Activated CD4-positive, alpha-beta T cell treated with anti-CD3 and anti-CD28 coated beads, Interleukin-2, Interleukin-6, amounts not matched to agents 100 ng/mL and 50 ng/mL, durations not matched to agents 16 hours and 8 hours (primary cell): ENCODE measurements at places on chromosomes 2 and 18.
A peak's percentile ranks its signal among the peaks of the same experiment; 100 is the strongest.

GRCh38 chr2:105858868-105859693 lies 114.4 kb downstream of the NCK2 start:
- peak; percentile 53 for DNase-seq

GRCh38 chr2:219987830-219988229 lies 360.4 kb downstream of the SLC4A3 start:
- DNase-seq, result peak; percentile 2

DNA sequence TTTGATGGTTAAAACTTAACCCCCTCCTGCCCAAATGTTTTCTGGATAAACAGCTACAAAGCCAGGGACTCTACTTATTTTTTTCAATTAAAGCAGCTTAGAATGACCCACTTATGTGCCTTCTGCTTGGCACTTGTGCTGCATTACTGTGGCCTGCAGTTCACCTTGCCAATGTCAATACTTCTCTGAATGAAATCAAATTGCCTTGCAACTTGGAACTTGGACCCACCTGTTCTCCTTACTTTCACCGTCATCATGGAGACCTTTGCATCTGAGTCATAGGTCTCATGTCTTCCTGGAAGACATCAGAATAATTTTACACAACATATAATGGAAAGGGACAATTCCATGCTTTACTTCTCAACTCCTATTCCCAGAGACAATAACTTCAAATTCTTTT lies 92.1 kb upstream of the FHL2 start:
- no peak for DNase-seq

GRCh38 chr18:40235836-40236235 lies 1719.2 kb upstream of the PIK3C3 start:
- no peak for DNase-seq

- DNase-seq, result no peak
Observed at GRCh38 chr18:7844017-7844416, 276.9 kb downstream of the PTPRM start.

DNA sequence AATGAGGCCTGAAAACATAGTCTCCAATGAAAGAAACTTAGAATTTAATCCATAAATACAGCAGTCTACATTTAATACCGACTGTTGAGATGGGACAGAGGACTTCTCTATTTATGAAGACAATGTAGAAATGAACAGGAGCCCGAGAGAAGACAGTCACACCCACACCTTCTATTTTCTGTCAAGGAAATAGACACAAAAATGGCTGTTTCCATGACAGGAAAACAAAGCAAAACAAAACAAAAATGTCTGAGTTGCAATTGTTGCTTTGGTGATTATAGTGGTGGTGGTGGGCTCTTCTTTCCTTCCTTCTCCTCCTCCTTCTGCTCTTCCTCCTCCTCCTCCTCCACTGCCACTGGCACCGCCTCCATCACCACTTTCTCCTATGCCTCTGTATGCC lies 72.3 kb upstream of the CCDC68 start:
- no peak for DNase-seq

GRCh38 chr2:101463911-101464641 lies 10.8 kb downstream of the RFX8 start:
- DNase-seq, result no peak

- DNase-seq, result no peak
Observed at GRCh38 chr18:56522816-56523215, 115.6 kb downstream of the TXNL1 start.

DNA sequence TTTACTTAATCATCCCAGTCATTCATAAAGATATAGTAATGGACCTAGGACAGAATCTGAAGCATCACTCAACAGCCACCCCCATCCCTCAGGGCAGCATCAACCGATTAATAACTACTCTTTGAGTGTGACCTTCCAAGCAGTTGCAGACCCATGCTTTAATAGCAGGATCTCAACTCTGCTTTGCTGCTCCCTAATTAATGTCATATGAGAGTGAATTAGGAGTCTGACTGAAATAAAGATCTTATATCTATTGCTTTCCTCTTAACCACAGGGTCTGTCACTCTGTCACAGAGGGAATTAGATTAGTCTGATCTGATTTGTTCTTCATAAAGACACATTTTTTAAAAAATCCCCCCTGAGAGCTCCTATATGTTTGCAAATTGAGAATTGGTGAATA lies 46.1 kb upstream of the LRP1B start:
- no peak for DNase-seq

DNA sequence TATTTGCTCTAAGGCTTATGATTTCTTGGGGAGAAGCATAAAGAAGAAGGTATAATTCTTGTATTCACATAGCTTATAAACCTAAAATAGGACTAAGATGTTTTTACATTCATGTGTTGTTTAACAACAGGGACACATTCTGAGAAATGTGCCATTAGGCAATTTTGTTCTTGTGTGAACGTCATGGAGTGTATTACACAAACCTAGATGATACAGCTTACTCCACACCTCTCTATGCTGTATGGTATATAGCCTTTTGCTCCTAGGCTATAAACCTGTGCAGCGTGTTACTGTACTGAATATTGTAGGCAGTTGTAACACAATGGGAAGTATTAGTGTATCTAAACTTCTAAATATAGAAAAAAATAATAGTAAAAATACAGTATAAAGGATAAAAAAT lies 92.1 kb downstream of the PHLPP1 start:
- DNase-seq, result no peak

DNA sequence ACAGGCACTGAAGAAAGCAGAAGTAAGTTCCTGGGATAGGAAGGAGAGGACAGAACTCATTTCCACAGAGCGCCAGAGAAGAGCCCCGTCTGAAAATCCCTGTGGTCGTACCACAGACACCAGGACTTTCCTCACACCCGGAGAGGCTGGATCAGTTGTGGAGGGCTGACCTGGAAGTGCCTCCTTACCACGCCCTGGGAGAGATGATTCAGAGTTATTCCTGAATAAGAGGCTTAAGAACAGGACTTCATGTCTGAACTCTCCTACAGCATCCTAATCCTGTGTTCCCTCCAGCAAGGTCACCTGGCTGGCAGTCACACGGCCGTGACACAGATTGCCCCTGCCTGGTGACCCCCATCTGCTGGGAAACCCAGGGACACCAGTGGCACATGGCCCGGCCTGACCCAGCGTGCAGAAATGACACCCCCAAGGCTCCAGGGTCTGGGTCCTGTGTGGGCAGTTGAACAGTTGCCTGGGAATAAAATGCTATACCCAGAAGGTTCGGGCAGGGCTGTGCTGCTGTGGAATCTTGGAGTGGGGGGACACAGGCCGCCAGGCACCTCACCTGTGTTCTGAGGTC lies 105.9 kb downstream of the PXDN start:
- no peak for DNase-seq

DNA sequence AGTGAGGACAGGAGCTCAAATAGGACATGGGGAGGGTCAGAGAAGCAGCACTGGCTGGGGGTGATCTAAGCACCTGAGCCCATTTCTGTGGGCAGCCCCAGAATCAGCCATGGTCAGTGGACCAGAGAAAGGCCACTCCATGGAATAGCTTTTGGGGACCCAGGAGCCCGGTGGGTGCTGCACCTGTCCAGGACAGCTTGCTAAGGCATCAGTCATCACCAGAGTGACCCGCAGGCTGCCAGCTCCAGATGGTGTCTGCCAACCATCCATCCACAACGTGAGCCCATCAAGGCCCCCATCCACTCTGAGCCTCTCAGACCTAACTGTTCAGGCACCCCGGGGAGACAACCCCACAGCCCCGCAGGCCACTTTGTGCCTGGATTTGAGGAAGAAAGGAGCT lies 23.6 kb upstream of the COL6A3 start:
- no peak for DNase-seq

GRCh38 chr2:20419007-20419576 lies 27.8 kb upstream of the RHOB start:
- DNase-seq, result no peak

DNA sequence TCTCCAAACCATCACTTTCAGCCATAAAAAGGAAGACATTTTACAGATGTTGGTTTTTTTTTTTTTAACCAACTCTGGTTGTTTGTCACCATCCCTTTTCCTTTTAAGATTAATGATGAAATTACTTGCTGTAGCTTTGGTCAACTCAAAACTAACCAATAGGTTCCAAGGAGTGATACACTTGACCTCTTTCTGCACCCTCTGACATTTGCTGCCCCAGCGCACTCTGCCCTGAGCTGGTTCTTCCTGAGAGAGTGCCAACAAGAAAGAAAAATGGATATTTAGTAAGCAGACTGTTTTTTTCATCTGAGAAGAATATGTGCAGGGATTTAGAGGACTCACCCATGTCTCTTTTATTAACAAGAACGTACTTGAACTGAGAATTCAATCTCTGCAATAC lies 520.0 kb downstream of the TXNL1 start:
- DNase-seq, result no peak

DNA sequence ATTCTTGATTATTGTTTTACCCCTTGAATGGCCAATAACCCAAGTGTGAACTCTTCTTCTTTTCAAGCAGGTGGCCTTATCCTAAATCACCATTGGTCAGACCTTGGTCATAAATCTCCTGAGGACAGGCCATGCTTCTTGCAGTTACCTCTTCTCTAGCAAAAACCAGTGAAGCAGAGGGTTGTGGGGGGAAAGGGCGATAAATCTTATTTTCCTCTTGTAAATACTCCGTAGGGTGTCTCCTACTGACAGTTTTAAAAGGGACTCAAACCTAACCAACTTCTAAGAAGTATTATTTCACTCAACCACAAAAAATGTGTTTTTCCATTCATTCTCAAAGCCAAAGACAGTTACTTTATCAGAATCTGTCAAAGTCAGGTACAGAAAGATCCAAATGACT lies 168.1 kb upstream of the RMP24 start:
- no peak for DNase-seq

GRCh38 chr2:241036397-241036963 lies 38.1 kb downstream of the SNED1 start:
- DNase-seq, result peak; percentile 55

DNA sequence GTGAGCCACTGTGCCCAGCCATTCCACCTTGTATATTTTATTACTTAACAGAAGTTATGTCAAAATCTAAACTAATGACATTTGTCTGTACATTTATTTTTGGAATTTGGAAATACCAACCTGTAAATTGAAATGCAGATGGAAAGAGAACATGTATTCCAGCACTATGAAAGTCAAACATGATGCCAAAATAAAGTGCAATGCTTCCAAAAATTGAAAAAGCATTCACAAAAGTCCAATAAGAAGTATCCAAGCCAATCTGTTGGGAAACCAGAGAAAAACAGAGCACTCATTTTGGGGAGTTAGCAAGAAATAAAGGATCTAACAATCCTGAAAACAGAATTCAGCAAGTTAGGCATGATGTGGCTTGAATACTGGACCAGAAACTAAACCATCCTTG lies 30.3 kb upstream of the NARS1 start:
- DNase-seq, result no peak

DNA sequence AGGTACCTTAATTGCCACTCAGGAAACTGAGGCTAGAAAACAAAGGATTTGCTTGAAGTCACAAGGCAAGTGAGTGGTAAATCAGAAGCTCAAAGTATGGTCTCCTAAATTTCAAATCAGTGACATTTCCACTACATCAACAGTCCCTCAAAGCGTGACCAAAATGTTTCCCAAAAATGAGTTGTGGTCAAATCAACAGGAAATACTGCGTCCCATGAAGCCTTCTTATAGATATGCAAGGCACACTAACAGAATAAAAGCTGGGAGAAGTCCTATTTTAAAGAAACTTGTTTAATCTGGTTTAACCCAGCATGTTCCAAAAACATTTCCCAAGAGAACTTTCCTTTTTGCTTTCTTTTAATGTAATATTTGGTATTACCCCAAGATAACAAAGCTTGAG lies 249.4 kb downstream of the EXOC6B start:
- DNase-seq, result no peak

DNA sequence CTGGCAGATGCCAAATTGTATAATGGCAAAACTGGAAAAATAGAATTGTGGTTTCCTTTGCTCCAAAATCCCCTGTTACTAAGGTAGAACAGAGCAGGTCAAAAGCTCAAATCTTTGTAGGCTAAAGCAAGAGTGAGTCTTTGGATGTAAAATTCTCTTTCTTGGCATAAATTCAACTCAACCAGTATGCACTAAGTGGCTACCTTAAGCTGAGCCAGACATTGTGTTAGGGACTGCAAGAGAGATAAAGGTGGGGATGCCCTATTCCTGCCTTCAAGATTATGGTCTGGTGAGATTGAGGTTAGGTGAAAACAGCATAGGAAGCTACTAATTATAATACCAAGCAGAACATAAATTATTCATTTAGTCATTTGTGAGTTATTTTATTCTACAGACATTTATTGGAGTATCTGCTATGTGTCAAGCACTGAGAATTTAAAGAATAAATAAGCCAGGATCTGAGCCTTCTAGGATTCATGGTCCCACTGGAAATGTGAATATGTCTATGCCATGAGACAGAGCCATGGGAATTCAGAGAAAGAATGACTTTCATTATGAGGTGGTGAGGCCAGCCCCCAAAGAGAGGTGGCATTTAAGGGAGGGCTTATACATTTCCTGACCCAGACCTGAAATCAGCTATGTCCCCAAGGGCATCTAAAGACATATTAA lies 198.0 kb upstream of the NCKAP5 start:
- DNase-seq, result no peak

DNA sequence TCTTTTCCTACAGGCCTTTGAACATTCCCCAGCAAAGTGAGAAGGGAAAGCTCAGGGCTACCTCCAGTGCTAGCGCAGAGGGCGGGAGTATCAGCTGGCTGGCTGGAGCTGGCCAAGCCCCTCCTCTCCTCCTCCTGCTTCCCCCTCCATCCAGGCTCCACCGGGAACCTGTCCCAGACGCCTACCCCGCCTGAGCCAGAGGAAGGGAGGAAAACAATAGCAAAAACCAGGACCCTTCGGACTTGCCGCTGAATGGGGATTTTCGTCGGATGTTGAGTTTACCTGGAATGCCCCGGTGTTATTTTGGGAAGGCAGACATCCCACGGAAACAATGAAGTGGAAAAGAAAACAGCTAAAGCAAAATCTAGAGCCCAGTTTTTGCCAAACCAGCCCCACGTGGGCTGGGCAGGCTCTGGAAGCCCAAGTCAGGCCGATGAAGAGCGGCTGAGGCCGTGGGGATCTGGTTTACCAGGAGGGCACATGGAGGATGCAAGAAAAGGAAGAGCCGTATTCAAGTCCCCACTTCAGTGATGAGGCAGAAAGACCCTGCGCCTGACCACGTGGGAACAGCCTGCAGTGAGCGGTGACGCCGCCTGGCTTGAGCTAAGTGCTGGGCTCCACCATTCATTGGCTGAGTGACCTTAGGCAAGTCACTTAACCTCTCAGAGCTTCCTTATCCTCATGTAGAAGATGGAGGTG lies 100.4 kb upstream of the LCLAT1 start:
- no peak for DNase-seq

DNA sequence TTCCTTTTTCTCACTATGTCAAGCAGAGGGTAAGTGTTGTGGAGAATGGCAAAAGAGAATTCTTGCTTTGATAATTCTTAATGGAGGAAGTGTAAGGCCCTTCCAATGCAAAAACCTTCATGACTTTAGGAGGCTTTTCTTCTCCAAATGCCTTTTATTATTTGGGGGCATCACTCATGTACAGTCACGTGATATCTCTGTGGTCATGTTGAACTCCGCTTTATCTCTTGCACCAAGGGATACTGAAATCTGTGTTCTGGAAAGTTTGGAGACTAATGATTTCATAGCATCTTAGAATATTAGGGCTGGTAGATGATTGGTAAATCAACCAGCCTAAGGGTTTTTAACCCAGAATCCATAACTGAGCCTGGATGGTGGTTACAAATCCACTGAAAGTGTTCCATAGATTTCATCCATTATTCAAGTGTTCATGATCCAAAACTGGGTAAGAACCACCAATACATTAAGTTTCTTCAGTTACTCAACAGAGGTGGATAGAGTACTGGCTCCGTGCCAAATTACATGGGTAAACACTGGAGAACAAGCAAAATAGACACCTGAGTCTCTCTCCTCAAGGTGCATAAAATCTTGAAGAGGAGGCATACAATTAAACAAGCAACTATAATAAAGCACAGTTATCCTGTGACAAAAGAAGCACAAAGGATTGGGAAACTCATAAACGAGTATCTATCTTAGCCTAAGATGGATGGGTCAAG lies 169.6 kb upstream of the EPHA4 start:
- no peak for DNase-seq
